Fibroblast of skin of scalp (primary cell): ENCODE measurements at places on chromosomes 6 and 20.

GRCh38 chr6:135675862-135676261, 175.6 kb upstream of the PDE7B start:
- peak; percentile 59 for DNase-seq

GRCh38 chr6:148557796-148558321, 189.0 kb upstream of the UST start:
- DNase-seq: peak; percentile 24

- DNase-seq: no peak
These were observed 48.8 kb downstream of the NOX3 start for GRCh38 chr6:155406801-155407200.

- DNase-seq: no peak
These were observed 40.5 kb downstream of the RNGTT start for GRCh38 chr6:88922775-88923548.

DNA sequence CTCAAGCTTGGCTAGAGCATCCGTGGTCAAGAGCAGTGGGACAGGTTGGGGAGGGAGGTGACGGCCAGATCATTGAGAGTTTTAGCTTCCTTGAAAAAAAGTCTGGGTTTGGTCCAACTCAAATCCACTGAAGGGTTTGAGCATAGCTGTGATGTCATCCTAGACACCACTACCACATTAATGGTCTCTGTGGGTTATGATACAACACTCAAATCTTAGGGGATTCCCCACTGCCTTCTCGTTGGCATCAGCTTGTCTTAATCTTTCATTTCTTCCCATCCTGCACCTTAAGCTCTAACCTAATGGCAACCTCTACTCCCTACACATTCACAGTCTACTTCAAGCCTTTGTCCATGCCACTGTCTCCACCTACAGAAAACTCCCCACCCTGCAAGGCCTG, 77.3 kb downstream of the BMP6 start:
- DNase-seq: no peak
